ENCODE measurements at places on chromosomes 3 and 15.

- DNase-seq, result no peak
These were observed 149.4 kb upstream of the ADAMTS9 start for GRCh38 chr3:64837126-64837738.

- DNase-seq, result no peak
These were observed 11.1 kb upstream of the FURIN start for GRCh38 chr15:90857337-90857736.

DNA sequence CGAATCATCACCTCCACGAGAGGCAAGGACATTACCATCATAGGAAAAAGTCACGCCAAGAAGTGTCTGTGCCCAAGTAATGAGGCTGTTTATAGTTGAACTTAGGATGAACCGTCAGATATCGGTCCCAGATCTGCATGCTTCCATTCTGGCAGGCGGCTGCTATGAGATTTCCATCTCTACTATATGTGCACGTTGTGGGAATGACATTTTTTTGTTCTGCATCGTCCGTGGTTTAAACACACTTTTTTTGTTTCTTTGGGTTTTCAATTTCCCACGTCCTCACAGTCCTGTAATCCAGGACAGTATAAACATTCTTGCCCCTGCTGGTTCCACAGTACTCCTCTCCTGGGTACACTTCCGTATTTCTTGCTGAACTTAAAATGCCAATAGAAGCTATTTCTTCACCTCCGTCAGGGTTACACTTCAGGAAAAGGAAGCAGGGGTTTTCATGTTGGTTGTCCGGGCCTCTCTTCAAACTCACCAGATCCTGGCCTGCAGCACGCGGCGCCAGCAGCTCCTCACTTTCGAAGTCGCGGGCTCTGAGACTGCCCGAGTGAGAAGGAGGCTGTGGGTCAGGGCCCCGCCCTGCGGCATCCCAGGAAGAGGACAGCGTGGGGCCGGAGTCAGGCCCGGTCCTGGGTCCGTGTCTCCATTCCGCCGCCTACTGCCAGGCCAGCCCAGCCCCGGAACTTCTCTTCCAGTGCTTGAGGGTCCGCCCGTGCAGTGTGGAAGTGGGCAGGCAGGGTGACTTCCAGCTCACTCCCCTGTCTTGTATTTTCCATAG is 9.8 kb upstream of the TM4SF4 start:
- DNase-seq, result no peak

DNA sequence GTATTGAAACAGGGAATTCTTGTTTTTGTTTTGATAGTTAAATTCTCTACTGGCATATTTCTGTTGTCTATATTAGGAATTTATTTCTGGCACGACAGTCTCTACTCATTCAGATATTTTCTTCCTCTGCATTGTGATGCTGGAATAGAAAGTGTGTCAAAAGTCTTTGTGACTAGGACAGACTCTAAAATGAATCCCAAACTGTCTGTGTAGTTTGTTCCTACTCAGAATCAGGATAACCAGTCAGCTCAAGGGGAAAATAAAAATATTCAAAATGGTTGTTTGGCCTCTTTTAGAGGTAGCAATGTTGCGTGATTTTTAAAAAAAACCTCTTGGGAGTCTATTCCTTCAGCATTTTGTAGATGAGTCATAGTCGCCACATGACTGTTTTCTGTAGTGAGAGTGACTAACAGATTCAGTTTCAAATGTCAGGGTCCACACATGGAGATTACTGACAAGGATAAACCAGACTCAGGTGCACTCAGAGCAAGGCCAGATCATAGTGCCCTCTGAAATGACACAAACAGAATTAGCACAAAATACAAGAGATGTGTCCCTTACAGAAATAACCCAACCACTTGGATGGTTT is 13.1 kb downstream of the SLC7A14 start:
- DNase-seq, result no peak

- DNase-seq, result no peak
These were observed 53.8 kb upstream of the RAB6B start for GRCh38 chr3:133949438-133949837.

DNA sequence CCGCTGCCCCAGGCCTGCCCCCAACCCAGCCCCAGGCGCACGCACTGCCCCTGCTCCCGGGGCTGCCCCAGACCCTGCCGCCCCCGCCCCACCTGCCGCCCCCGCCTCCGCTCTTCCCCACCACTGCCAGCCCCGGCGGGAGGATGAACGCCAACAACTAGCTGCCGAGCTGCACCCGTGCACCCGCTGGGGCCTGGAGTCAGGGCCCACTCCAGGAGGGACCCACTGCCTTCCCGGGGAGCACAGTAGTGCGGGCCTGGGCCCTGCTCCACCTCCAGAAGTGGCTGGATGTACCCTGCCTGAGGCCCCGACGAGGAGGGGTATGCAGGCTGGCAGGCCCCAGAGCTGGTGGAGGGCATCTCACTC is 10.9 kb downstream of the ZBTB47 start:
- DNase-seq, result no peak

GRCh38 chr3:190608850-190609589 is 95.1 kb downstream of the IL1RAP start:
- no peak for DNase-seq

DNA sequence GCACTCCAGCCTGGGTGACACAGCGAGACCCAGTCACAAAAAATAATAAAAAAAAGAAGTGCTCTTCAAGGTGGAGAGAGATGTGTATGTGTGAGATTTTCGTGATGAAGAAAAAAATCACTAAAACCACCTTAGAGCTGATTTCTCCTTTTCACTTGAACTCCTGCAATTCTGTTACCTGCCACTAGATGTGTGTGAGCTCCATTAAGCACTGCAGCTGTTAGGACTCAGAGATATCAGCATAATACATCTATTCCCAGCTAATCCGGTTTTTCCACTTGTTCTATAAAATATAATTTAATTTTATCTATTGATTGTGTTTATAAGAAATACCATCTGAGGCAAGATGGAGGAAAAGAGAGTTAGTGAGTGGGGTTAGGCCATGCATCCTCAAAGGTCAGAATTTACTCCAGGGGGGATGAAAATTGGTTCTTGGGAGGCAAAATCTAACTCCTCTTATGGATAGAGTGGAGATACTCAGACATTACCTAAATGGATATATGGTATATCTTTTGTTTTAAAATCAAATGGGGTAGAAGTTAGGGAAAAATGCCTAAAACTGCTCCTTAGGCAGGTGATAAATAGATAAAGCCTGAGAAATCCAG is 152.7 kb downstream of the IL20RB start:
- DNase-seq, result no peak

All from stimulated activated CD8-positive, alpha-beta memory T cell treated with anti-CD3 and anti-CD28 coated beads, Interleukin-4, amount 100 ng/mL, for 4 hours (primary cell).